PC-9 (cell line): ENCODE measurements at places on chromosomes 7 and 10.
A peak's percentile ranks its signal among the peaks of the same experiment; 100 is the strongest.

GRCh38 chr7:1447551-1448244, 11.6 kb downstream of the MICALL2 start:
- DNase-seq: no peak

DNA sequence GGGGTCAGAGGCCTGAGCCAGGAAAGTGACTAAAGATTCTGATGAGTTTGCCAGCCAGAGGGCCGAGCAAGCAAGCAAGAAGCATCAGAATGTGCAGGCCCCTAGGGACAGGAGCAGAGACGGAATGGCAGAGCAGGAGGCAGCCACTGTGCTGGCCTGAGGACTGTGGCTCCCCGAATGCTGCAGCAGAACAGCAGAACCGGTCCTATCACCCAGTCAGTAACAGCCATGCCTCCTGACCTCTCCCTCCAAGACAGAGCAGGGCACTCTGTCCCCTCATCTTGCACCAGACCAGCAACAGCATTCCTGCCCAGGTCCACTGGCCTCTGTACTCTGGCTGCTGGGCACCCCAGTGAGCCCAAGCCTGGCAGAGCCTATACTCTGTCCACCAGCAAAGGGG, 85.9 kb downstream of the ARHGAP22 start:
- DNase-seq: no peak

- DNase-seq: no peak
Observed at GRCh38 chr10:95745501-95745900, 10.5 kb upstream of the ENTPD1 start.

- no peak for DNase-seq
Observed at GRCh38 chr7:25565002-25565401, 336.7 kb upstream of the NPVF start.

DNA sequence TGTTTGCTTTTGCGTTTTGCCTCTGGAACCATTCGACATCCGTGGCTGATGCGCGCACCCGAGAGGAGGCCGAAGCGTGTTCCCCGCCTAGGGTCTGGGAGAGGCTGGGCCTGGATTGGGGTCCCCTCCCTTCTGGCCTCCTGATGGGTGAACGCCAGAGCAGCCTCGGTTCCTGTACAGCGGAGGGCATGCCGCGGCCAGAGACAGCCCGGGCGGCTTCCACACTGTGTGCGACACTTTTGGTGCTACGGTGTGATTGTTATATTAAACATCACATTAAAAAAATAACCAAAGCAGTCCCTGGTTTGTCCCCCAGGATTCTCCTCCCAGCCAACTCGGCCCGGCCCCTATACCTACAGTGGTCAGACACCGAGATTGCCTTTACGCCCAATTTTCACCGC, 3.7 kb upstream of the HOXA7 start:
- no peak for DNase-seq

- DNase-seq: no peak
Observed at GRCh38 chr7:1541431-1542162, 11.1 kb downstream of the MAFK start.

- no peak for DNase-seq
Observed at GRCh38 chr7:113279256-113279655, 160.9 kb upstream of the SMIM30 start.

DNA sequence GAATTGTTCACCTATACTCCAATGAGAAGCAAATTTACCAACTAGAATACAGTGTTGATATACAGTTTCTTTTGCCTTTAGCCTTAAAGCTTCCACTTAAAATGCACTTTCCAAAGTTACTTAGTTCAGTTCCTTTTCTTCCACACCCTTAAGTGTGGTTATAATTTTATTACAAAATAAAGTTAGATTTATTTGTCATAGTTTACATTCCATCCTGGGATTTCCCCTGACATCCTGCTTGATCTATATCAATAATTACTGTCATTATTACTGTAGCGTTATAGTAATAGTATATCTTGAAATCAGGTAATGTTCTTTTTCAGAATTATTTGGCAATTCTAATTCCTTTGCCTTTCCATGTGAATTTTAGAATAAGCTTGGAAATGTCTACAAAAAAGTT, 23.3 kb upstream of the MEST start:
- no peak for DNase-seq

- no peak for DNase-seq
Observed at GRCh38 chr10:12981570-12981969, 19.9 kb downstream of the CCDC3 start.

DNA sequence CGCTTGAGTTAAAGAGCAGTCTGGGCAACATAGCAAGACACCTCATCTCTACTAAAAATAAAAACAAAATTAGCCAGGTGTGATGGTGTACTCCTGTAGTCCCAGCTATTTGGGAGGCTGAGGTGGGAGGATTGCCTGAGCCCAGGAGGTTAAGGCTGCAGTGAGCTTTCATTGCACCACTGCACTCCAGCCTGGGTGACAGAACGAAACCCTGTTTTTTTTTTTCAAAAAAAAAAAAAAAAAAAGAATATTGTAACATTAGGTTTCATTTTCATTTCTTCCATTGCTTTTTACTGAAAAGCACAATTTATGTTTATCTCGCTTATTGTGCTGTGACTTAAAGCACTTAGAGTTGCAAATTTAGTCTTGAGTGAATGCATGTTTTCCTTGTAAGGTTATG, 80.0 kb downstream of the MLLT10 start:
- no peak for DNase-seq

- no peak for DNase-seq
Observed at GRCh38 chr10:61397175-61397986, 55.8 kb downstream of the TMEM26 start.

- no peak for DNase-seq
Observed at GRCh38 chr10:88194961-88195367, 331.5 kb downstream of the PTEN start.

GRCh38 chr10:127756264-127756663, 19.3 kb downstream of the FOXI2 start:
- DNase-seq: no peak

- no peak for DNase-seq
Observed at GRCh38 chr7:100156331-100157068, 2.0 kb downstream of the TRAPPC14 start.

DNA sequence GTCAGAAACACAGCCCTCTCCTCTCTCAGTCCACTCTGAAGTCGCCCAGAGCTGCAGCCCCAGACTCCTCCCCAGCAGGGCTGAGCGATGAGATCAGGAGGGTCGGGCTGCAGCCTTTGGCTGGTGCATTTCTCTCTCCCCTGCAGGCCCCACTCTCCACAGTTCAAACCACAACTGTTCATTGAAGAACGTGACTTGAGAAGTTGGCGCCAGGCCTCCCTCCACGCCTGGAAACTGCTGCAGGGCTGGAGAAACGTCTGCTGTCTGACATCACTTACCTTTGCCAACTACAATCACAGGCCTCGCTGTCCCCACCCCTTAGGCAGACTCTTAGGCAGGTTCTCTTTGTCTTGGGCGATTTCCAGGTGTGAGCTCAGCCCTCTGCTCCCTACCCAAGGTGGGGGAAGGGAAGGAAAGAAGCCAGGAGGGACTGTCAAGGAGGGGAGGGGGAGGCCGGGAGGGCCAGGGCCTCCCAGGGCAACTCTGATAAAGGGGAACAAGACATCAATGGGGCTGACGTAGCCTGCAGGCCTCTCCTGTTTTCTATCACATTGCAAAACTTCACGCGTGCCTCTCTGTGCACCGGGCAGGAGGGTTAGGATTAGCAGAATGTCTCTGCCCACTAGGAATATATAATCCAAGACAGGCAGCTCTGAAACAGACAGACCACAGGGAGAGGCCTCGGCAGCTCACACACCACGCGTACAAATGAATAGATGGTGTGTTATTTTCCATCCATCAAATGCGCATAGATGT, 32.7 kb downstream of the CALML5 start:
- DNase-seq: peak; percentile 87
